ENCODE measurements at places on chromosomes 1 and 21. TPM values are rescaled to one million over a fixed set of nuclear protein-coding genes. Genes with fewer than 3 reads are reported as not detected.

- no peak for DNase-seq
Observed at GRCh38 chr21:45934554-45934953, 47.0 kb upstream of the COL6A1 start.

DNA sequence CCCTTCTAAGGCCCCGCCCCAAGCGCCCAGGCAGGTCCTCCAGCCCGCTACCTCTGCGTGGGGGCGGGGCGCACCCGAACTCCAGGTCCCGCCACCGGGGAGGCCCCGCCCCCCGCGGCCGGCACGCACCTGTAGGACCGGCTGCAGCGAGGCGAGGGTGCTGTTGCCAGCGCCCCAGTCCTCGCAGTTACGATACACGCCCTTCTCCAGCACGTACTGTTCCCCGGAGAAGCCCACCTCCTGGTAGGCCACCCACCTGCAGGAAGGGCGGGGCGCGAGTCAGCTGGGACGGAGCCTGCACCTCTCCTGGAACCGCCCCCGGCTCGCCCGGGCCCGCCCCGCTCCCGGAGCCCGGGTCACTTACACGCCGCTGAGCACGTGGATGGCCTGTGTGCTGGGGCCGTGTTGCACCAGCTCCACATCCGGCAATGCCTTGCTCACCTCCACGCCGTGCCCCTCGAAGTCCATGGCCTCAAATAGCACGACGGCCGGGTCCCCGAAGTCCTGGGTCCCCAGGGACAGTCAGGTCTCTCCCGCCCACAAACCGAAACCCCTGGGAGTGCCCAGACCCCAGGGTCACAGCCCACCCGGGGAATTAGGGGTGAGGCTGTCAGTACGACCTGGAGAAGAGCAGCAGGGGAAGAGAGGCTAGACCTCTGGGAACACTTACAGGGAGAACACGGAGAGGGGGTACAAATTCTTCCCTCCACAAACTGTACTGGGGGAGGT is 17.3 kb downstream of the CRYBG2 start:
- DNase-seq: peak; percentile 42

DNA sequence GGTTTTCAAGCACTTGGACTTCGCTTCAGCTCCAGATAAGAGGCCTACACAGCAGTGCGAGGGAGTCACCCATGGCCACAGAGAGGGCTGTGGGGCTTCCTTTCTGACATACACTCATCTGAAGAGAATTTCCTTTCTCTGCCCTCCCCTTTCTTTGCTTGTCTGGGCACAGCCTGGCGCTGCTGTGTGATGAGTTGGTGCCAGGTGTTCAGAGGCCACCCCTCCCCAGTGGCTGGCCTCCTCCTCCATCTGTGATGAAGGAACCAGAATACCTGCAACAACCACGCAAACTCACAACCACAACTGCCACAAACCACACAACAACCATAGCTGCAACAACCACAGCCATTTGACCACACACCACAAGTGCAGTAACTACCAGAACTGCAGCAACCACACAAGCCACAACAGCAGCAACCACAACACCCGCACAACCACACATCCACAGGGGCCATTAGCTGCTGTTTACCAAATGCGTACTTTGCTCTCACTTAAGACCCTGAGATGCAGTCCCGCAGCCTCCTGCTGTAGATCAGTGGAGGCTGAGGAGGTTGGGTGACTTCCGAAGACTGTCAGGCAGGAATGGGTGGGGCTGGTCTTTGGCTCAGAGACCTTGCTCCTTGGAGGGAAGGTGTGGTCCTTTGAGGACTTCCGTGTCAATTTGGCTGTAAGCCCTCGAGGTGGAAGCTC is 71.1 kb downstream of the IER5 start:
- peak; percentile 73 for DNase-seq

GRCh38 chr1:246923900-246924299 is 7.8 kb downstream of the AHCTF1 start:
- no peak for DNase-seq

The TEX38 gene
- polyA plus RNA-seq: 1.4 TPM

DNA sequence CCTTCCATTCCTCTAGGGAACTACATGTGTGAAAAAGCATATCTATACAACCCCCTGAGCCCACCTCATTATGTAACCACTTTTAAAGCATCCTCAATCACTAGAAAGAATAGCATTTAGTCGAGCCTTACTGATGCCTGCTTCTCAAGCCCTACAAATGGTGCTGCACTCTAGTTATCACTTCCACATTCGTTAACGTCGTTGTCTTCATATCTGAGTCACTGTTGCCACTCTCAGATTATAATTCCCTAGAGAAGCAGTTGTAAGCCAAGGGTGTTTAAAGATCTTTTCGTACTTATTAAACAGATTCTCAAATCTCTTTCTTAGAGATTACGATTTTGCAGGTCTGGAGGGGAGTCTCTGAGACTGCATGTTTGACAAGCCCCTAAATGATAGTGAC is 16.5 kb downstream of the ATP1B1 start:
- DNase-seq: no peak

DNA sequence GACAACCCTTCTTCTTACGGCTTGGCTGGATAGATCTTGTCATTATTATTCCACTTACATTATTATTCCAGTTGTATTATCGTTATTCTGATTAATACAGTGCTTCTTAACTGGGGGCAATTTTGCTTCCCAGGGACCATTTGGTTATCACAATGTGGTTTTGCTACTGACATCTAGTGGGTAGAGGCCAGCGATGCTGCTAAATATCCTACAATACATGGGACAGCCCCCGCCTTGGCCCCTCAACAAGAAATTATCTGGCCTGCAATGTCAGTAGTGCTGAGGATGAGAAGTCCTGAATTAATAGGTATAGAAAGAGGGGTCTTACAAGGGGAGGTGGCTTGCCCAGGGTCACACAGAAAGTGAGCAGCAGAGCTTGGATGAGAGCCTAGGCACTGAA is 105.6 kb downstream of the PTPRU start:
- peak; percentile 18 for DNase-seq

The KRTAP21-2 gene
- polyA plus RNA-seq: not detected

DNA sequence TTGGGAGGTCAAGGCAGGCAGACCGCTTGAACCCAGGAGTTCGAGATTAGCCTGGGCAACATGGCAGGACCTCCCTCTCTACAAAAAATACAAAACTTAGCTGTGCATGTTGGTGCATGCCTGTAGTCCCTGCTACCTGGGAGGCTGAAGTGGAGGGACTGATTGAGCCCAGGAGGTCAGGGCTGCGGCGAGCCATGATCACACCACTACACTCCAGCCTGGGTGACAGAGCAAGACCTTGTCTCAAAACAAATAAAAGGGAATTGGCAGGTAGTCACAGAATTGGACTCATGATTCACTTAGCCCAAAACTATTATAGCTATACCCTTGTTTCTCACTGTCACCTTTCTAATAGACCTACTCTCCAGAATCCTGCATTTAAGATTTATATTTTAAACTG is 5.5 kb downstream of the TADA1 start:
- DNase-seq: no peak

GRCh38 chr1:192581131-192581927 is 5.8 kb downstream of the RGS1 start:
- DNase-seq: no peak

DNA sequence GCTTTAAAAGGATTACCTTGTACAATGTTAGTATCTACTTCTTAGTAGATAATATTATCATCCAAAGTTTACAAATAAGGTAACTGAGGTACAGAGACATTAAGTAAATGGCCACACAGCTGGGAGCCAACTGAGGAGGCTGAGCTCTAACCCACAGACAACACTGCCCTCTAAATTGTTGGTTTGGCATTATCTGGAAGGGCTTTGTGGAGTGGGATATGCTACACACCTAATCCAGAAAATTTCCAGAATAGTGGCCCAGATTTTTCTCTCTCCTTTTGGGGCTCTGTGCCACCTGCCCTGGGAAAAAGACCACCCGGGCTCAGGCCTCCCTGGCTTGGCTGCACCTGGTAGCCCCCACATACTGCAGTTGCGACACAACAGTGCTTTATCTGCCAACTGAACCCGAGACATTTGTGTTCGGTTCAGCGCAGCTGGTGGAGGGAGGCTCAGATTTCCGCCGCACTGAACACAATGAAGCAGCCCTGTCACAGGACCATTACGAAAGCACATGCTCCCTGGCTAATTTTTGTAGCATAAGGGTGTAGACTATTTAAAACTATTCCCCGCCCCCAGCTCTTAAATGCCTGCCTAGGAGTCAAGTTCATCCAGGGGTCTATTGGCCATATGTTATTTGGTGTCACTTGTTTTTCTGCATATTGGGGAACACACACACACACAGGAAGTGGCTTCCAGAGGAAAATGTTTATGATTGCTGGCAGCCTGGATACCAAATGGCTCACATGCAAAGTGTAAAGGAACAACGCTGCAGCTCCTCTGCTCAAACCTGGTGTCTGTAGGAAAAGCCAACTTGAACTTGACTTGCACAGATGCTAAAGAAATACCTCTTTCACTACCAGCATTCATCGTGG is 92.3 kb upstream of the ESRRG start:
- DNase-seq: peak; percentile 26

DNA sequence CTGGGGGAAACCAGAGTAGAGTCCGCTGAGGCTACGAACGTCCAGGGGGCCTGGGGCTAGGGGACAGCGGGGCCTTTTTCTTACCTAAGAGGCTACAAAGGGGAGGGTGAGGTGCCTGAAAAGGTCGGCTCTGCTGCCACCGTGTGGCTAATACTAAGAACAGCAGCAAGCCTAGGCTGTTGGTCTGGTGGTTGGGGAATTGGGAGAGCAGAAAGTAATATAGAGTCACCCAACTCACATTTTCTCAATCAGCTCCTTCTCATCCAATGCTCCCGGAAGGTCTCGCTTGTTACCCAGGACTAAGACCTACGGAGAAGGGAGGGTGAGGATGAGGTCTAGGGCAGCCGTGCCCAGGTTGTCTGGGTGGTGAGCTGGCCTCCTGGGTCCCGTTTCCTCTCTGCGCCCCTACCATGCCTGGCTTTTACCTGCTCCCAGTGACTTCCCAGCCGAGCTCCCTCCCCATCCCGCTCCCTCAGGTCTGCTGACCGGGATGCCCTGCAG is 9.3 kb downstream of the ARL8A start:
- DNase-seq: peak; percentile 75

- no peak for DNase-seq
Observed at GRCh38 chr21:26443867-26444266, 129.2 kb downstream of the CYYR1 start.

GRCh38 chr1:112358798-112359408 is 37.1 kb upstream of the CTTNBP2NL start:
- peak; percentile 49 for DNase-seq

The SMCP gene
- not detected for polyA plus RNA-seq

DNA sequence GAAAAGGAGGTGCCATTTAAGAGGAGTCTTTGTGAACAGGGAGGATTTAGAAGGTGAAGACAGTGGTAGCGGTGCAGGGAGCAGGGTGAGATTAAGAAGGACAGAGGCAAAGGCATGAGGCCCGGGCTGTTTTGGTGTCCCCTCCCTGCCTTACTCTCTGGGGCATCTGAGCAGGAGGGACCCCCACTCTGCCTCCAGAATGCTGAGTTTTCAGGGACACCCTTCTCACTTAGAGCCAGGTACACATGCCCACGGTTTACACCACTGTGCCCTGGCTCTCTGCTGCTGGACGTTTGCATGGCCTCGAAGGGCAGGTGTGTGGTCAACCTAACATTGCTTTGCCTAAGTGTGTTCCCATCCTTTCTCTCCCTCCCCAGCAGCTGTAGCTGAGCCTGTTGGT is 20.5 kb upstream of the PARP1 start:
- no peak for DNase-seq

DNA sequence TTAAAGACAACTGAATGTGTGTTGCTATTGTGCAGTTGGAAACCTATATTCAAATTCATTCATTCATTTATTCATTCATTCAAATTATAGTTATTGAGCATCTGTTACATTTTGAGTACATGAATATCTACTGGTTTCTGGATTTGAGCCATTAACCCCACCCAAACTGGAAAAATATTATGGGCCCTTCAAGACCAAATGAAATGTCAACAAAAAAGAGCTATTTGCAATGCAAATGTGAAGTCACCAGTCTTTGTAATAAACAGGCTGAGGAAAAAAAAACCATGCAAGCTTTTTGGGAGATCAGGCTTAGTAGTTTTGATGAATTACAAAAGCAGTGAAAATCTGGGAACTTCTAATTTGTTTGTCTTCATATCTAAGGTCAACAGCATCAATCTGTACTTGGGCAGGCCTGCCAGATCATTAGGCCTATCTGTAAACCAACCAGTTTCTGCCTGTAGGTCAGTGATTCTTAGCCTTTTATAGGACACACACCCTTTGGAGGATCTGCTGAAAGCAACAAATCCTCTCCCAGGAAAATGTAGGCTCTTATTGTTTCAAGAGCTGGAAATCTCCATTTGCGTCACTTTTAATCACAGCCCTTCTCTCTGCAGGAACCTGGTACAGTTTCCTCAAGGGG is 134.7 kb downstream of the FAM78B start:
- no peak for DNase-seq

GRCh38 chr1:220344745-220345144 is 72.5 kb upstream of the RAB3GAP2 start:
- DNase-seq: no peak

The WDR64 gene
- not detected for polyA plus RNA-seq

GRCh38 chr1:155931332-155932038 is 2.7 kb downstream of the KHDC4 start:
- no peak for DNase-seq

GRCh38 chr1:194533641-194534040 is 1347.2 kb upstream of the B3GALT2 start:
- DNase-seq: no peak

DNA sequence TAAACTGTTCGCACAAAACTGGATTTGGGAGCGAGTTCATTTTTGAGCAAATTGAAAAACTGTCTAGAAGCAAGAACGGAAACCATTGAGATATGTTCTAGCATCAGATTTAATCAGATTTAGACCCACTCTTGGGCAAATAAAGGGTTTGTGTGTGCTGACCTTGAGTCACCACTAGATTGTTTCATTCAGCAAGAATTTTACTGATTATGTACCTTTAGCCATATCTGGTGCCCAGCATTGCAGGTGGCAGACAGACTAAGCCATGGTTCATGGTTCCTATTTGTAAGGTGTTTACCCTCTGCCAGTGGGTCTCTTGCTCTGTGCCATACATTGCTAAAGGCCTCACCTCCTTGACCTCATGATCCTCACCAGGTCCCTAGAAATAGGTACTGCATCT is 1.4 kb downstream of the NUDC start:
- no peak for DNase-seq

DNA sequence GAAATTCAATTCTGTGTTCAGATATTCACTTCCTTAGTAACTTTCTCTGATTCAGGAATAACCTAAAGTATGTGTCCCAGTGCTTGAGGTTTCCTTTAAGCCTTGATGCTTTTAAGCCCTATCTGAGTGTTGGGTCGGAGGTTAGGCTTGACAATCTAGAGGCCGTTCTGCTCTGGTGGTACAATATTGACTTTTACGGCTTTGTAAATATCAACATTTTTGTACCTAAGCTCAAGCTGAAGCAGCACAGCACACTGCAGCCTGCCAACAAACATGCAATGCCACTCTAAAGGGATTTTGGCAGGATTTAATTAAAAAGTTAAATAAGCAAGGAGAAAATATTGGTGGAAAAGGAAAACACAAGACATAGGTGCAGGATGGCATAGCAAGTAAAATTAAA is 279.2 kb downstream of the NEGR1 start:
- no peak for DNase-seq

The PKLR gene
- not detected for polyA plus RNA-seq

Data from cardiac muscle cell (in vitro differentiated cells and primary cell).